ENCODE measurements at places on chromosomes 5 and 9.
A peak's percentile ranks its signal among the peaks of the same experiment; 100 is the strongest.

DNA sequence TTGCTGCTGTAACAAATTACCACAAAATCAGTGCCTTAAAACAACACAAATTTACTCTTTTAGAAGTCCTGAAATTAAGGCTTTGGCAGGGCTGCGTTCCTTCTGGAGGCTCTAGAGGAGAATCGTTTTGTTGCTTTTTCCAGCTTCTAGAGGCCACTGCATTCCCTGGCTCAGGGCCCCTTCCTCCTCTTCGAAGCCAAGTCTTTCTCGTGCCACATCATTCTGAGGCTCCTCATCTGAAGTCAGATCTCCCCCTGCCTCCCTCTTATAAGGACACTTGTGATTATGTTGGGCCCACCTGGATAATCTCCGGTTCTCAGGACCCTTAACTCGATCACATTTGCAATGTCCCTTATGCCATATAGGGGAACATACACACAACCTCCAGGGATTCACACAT lies 48.0 kb downstream of the SLC22A5 start:
- DNase-seq = no peak
- peaks cover 81% of the 10 kb centered on the region for H3K4me1 ChIP-seq
- peaks cover 70% of the 10 kb centered on the region for H3K36me3 ChIP-seq
- no peak overlapping the region for H3K27ac ChIP-seq
- H3K4me3 ChIP-seq = no peak overlapping the region

DNA sequence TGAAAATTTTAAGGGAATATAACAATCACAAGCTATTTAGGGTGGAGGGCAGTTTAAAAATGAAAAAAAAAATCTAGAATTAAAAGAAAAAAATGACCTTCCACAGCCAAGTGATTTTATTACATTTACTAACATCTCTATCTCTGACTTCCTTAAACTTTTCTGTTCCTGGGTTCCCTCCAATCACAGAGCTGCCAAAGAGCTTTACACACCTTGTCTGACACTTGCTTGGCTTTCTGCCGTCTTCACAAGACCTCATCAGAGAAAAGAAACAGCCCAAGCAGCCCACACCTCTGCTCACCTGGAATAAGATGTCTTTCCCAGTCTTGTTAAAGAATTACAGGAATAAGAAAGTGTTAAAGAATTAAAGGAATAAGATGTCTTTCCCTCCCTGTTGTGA lies 38.9 kb downstream of the PSMB7 start:
- H3K36me3 ChIP-seq = peaks cover 42% of the 10 kb centered on the region
- H3K4me3 ChIP-seq = no peak overlapping the region
- no peak for DNase-seq

GRCh38 chr5:106020894-106021293 lies 1649.8 kb downstream of the EFNA5 start:
- no peak overlapping the region for H3K27ac ChIP-seq
- H3K4me1 ChIP-seq = no peaks in the 10 kb centered on the region
- H3K4me3 ChIP-seq = no peak overlapping the region
- H3K36me3 ChIP-seq = no peaks in the 10 kb centered on the region
- no peak for DNase-seq

DNA sequence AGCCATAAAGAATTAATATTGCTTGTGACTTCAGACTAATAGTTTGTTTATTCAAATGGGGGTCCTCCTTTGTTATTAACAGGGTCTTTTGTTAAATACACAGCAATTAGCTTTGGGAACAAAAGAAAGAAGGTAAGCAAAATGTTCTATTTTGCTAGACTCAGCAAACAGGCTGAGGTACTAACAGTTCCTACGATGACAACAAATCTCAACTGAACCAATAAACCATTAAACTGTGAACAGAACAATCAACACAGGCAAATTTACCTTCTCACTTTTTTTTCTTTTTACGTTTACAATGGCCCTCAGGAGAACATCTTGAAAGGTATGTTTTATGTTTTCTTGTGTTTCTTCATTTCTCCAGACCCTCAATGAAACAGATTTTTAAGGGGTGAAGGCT lies 207.2 kb downstream of the NFIB start:
- no peaks in the 10 kb centered on the region for H3K36me3 ChIP-seq
- no peak overlapping the region for H3K27ac ChIP-seq
- H3K4me1 ChIP-seq = no peaks in the 10 kb centered on the region
- no peak overlapping the region for H3K4me3 ChIP-seq
- no peaks in the 10 kb centered on the region for H3K27me3 ChIP-seq

DNA sequence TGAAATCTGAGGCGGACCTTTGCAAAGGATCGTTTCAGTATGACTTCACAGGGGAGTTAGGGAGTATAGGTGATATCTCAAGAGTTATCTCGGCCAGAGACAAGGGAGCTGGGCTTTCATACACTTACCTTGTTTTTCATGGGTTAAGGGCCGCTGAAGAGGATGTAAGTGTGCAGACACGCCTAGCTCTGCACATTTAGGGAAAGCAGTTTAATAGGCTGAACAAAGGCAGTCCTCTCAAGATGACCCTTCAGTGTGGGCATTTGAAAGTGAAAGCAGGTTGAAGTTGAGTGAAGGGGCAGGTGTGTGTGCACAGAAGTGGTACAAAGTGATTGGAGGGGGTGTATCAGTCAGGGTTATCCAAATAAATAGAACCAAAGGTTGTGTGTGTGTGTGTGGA lies 33.1 kb upstream of the PRXL2C start:
- no peak for DNase-seq
- H3K27ac ChIP-seq = no peak overlapping the region
- H3K4me1 ChIP-seq = peaks cover 3% of the 10 kb centered on the region
- H3K27me3 ChIP-seq = no peaks in the 10 kb centered on the region
- H3K36me3 ChIP-seq = no peaks in the 10 kb centered on the region

DNA sequence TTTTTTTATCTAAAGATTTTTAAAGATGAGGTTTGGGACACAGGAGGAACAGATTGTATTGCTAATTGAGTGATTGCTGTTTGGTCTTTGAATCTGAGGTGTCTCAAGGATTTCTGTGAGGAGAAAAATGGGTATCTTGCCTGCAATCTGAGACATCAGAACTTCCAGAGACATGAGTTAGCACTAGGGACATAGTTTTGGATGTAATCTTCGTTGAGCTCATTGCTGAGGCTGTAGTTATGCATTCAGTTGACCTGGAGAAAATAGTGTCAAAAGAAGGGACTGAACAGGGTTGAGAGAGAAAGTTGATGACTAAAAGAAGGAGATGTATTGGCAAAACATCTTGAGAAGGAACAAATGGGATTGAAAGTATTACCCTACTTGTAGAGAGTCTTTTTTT lies 24.6 kb downstream of the C9orf85 start:
- H3K4me3 ChIP-seq = no peak overlapping the region
- H3K27me3 ChIP-seq = no peaks in the 10 kb centered on the region
- no peak for DNase-seq
- peaks cover 3% of the 10 kb centered on the region for H3K36me3 ChIP-seq
- H3K4me1 ChIP-seq = peaks cover 4% of the 10 kb centered on the region

- H3K27me3 ChIP-seq = peaks cover 2% of the 10 kb centered on the region
- no peaks in the 10 kb centered on the region for H3K4me1 ChIP-seq
- H3K36me3 ChIP-seq = no peaks in the 10 kb centered on the region
- H3K4me3 ChIP-seq = no peak overlapping the region
- H3K27ac ChIP-seq = no peak overlapping the region
Measured at GRCh38 chr9:27276193-27277030, 20.5 kb downstream of the EQTN start.

GRCh38 chr9:40914772-40915659 lies 213.5 kb downstream of the FOXD4L6 start:
- no peaks in the 10 kb centered on the region for H3K36me3 ChIP-seq
- H3K27me3 ChIP-seq = no peaks in the 10 kb centered on the region
- H3K27ac ChIP-seq = no peak overlapping the region
- no peak overlapping the region for H3K4me3 ChIP-seq
- DNase-seq = no peak

- peak; percentile 37 for DNase-seq
- peak overlapping the region; percentile 88 for H3K27ac ChIP-seq
- peaks cover 35% of the 10 kb centered on the region for H3K4me1 ChIP-seq
- H3K27me3 ChIP-seq = no peaks in the 10 kb centered on the region
- H3K36me3 ChIP-seq = peaks cover 20% of the 10 kb centered on the region
Measured at GRCh38 chr9:128724744-128725211, 851 bp upstream of the ZDHHC12 start.

- peaks cover 3% of the 10 kb centered on the region for H3K4me1 ChIP-seq
- peaks cover 19% of the 10 kb centered on the region for H3K27me3 ChIP-seq
- no peak overlapping the region for H3K4me3 ChIP-seq
- H3K36me3 ChIP-seq = no peaks in the 10 kb centered on the region
Measured at GRCh38 chr5:170357955-170358444, 31.2 kb downstream of the KCNMB1 start.

- H3K4me3 ChIP-seq = no peak overlapping the region
- no peak for DNase-seq
- H3K4me1 ChIP-seq = no peaks in the 10 kb centered on the region
- H3K36me3 ChIP-seq = no peaks in the 10 kb centered on the region
Measured at GRCh38 chr9:16003785-16004184, 450.9 kb downstream of the CCDC171 start.

- no peaks in the 10 kb centered on the region for H3K36me3 ChIP-seq
- H3K4me1 ChIP-seq = no peaks in the 10 kb centered on the region
- H3K27me3 ChIP-seq = peaks cover 3% of the 10 kb centered on the region
- DNase-seq = no peak
Measured at GRCh38 chr5:67289763-67290521, 93.3 kb upstream of the CD180 start.

DNA sequence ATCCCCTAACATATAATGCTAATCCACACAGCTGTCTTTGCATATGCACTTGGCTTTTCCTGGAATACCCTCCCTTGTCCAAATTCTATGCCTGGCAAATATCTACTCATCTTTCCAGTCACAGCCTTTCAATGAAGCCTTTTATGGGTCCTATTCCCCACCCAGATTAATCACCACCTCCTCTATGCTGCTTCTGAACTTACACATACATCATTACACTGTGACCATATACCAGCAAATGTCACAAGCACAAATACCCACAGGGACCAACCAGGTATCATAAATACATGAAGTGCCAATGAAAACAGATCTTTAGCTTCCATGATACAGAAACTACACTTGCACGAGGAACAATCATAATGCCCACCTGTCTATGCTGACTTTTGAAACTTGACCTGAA lies 22.3 kb downstream of the LPAR1 start:
- H3K4me1 ChIP-seq = no peaks in the 10 kb centered on the region
- no peak for DNase-seq
- H3K27ac ChIP-seq = no peak overlapping the region
- no peaks in the 10 kb centered on the region for H3K27me3 ChIP-seq

- DNase-seq = no peak
- H3K36me3 ChIP-seq = peaks cover 56% of the 10 kb centered on the region
- peak overlapping the region; percentile 98 for H3K4me3 ChIP-seq
- H3K27ac ChIP-seq = peak overlapping the region; percentile 99
- peaks cover 57% of the 10 kb centered on the region for H3K4me1 ChIP-seq
Measured at GRCh38 chr9:91360551-91361290, 997 bp downstream of the AUH start.

DNA sequence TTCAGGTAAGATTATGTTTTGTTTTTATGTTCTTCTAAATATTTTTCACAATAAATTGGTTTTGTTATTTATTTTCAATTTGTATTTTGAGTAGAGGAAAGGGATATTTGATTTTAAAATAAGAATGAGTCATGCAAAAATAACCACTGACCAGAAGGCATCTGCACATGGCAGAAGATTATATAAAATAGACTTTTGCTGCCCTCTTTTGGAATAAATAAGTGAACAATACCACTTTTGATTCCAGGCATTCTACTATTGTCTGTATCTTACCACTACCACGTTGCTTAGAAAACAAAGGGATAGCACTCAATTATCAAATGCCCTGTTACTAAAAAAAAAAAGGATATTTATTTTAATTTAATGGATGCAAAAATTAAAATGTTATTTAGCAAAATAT lies 227.3 kb upstream of the ITGA1 start:
- H3K27me3 ChIP-seq = peaks cover 3% of the 10 kb centered on the region
- no peak for DNase-seq
- H3K36me3 ChIP-seq = no peaks in the 10 kb centered on the region
- H3K27ac ChIP-seq = no peak overlapping the region
- no peak overlapping the region for H3K4me3 ChIP-seq
- no peaks in the 10 kb centered on the region for H3K4me1 ChIP-seq
